Stimulated activated CD4-positive, alpha-beta T cell treated with anti-CD3 and anti-CD28 coated beads, Interleukin-1b, Interleukin-23, amount 100 ng/mL, for 1 hour (primary cell): ENCODE measurements at places on chromosomes 12 and 14.
A peak's percentile ranks its signal among the peaks of the same experiment; 100 is the strongest.

DNA sequence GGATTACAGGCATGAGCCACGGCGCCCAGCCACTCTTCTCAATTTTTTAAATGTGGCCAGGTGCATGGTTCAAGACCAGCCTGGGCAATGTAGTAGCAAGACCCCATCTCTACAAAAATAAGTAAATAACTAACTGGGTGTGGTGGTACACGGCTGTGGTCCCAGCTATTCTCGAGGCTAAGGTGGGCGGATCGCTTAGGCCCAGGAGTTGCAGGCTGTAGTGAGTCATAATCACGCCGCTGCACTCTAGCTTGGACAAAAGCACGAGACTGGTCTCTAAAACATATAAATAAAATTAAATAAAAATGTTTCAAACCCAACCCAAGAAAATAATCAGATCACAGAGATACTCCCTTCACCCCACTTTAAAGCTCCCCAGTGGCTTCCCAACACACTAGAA is 8.9 kb downstream of the KDM2B start:
- no peak for DNase-seq

DNA sequence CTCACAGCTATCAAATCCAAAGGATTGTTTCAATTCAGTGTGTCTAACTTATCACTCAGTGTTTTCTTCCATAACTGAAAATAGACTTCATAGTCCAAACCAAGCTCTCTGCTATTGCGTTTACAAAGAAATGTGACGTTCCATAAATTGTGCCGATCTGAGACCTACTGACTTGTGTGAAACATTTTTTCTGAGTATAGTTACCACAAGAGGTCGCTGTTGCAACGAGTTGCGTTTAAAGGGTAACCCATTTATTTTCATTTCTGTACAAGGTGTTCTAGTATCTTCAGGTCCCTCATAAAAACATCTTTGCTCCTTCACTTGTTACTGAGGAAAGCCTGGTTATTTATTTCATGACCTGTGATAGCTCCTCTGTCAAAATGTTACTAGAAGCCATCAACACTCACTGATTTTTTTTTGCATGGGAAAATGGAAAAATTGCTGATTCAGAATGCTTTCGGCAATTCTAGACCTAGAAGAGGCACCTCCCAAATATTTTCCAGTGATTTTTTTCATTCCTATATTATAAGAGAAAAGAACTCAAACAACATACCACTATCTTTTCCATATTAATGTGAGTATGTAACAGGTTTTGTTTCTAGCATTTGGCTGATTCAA is 60.9 kb upstream of the OR4E1 start:
- DNase-seq, result no peak

DNA sequence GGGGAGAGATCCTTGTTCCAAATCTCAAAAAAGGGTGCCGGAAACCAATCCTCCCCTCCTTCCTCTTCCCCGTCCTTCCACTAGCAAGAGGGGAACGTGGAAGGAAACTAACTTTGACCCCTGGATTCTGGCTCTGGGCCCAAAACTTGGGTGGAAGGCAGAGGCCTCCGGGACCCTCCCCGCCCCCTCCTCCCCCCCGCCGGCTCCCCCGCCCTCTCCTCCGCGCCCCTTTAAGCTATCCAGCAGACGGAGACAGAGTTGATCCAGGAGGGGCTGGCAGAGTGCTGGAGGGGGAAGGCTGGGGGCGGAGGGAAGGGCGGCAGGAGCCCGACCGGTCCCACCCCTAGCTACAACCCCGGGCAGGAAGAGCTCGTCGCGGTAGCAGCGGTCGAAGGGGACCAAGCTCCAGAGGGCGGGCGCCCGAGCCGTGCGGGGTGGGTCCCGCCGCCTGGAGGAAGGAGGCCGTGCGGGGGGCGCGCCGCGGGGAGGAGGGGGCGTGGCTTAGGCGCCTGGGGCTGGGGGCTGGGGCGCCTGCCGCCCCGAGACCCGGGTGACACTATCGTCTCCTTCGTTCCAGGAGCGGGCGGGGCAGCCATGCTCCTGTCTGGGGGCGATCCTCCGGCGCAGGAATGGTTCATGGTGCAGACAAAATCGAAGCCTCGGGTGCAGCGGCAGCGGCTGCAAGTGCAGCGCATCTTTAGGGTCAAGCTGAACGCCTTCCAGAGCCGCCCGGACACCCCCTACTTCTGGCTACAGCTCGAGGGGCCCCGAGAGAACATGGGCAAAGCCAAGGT is at the start of gene NYNRIN:
NYNRIN (plus strand) TSS at position 351 of the 794 bp plus-strand sequence; CDS start at position 595, 244 bp downstream.
- DNase-seq, result no peak

DNA sequence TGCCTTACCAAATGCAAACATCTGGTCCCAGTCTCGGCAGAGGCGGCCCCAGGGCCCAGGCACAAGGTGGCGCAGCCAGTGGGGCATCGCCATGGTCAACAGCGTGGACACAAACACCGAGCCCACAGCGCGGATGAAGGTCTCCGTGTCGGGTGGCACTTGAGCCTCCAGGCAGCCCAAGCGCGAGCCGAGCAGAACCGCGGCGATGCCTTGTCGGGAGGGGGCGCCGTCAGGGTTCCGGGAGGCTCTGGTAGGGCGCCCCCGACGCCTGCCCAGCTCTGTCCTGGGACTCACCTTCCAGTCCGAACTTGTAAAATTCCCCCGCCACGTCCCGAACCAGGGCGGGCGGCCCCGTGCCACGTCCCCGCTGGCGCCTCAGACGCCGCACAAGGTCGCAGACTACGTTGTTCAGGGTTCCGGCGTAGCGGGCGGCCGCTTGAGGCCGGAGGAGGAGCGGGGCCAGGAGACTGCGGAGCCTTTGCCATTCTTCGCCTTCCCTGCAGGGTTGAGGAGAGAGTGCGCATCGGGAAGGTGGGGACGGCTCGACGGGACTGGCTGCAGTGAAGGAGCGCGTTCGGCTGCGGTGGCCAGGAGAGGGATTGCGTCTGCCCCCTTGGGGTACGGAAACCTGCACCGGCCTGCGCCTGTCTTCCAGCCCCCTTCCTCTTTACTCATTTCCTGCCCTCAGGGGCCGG is 1.7 kb downstream of the CYP27B1 start:
- no peak for DNase-seq

- no peak for DNase-seq
These were observed 119.1 kb downstream of the PTPN11 start for GRCh38 chr12:112537710-112538396.

DNA sequence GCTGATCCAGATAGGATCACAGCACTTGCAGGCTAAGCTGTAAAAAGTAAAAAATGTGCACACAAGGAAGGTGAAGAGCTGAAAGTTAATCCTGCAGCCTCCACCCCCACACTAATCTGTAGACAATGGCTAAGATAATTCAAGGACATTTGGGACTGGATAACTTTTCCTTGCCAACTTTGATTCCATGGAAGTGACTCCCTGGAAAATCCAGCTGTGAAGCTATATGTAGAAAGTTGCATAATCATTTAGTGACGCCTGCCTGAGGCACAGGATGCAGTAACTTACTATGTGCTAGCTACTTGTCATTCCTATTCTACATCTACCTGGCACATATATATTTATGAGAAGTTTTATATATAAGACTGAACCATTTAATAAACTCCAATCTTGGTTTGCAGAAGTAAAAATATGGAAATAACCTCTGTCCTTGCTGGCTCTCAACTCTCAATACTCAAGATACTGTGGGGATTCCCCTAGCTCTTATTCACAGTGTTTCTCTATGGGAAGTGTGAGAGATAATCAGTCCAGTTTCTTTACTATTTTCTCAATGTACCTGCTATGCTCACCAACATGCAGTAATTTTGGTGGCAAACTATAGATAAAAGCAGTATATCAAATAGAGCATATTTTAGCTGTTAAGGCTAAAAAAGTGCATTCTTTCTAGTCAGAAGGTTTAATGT is 14.8 kb downstream of the LDHB start:
- DNase-seq, result no peak

- peak; percentile 22 for DNase-seq
These were observed 197.0 kb upstream of the AMIGO2 start for GRCh38 chr12:47276621-47277309.

DNA sequence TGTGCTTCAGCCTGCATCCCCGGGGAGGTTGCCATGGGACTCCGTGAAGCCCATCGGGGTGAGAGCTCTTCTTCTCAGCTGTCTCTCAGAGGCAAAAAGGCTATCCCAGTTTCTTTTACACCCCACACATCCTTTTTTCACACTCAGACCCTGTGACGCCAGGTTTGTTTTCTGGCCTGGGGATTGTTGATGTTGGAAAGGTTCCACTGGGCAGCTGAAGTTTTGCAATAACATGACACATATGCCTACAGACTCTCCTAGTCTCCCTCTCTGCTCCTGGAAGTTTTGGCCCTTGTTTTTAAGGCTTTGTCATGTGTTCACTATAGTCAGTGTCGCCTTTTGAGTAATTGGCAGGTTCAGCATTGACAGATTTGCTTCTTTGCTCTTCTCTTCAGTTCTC is 118.6 kb downstream of the SMOC1 start:
- DNase-seq, result no peak
